ENCODE measurements at places on chromosomes 4 and X. TPM values are rescaled to one million over a fixed set of nuclear protein-coding genes. Genes with fewer than 3 reads are reported as not detected.

The GAGE12H gene
- not detected for total RNA-seq

The PLK4 gene
- 44.7 TPM for total RNA-seq

- peak; percentile 21 for DNase-seq
Observed at GRCh38 chr4:40629401-40630334, at the start of gene RBM47. RBM47 (minus strand) TSS chr4:40629864; CDS start chr4:40438893, 190,971 bp downstream.

GRCh38 chr4:153058671-153059060 lies 122.5 kb downstream of the FHDC1 start:
- DNase-seq: no peak

The ASB12 gene
- 0.16 TPM for total RNA-seq

The NDP gene
- not detected for total RNA-seq

The PTCHD1 gene
- total RNA-seq: not detected

- no peak for DNase-seq
Observed at GRCh38 chrX:39630344-39630743, 467.4 kb downstream of the BCOR start.

All from activated naive CD8-positive, alpha-beta T cell treated with anti-CD3 and anti-CD28 coated beads for 36 hours (primary cell).